ENCODE measurements at places on chromosomes 5 and 9. TPM values are rescaled to one million over a fixed set of nuclear protein-coding genes. Genes with fewer than 3 reads are reported as not detected.

PALM2AKAP2 gene
- total RNA-seq = 56.6 TPM

GABRA6 gene
- total RNA-seq = not detected

ANKHD1 gene
- 50.4 TPM for total RNA-seq

FRRS1L gene
- total RNA-seq = 7.5 TPM

RNF44 gene
- total RNA-seq = 10.7 TPM
